ENCODE measurements at places on chromosomes 3 and 15.

- DNase-seq = no peak
These were observed 18.0 kb downstream of the CCR8 start for GRCh38 chr3:39347586-39347876.

- no peak for DNase-seq
These were observed 220.5 kb upstream of the LRRN1 start for GRCh38 chr3:3578718-3579117.

DNA sequence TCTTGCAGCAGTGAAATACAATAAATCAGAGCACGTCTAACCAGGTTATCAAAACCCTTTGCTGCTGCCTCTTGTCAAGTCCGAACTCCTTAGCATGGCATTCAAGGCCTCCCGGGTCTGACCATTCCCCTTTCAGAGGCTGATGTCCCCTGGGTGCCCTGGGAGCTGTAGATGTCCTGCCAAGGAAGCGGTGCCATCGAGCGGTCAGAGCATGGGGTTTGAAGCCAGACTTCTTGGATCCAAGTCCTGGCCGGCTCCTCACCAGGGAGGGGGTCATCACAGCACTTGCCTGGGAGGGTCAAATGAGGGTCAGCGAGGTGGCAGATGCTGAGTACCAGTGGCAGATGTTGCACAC lies 496 bp downstream of the TF start:
- DNase-seq = no peak

DNA sequence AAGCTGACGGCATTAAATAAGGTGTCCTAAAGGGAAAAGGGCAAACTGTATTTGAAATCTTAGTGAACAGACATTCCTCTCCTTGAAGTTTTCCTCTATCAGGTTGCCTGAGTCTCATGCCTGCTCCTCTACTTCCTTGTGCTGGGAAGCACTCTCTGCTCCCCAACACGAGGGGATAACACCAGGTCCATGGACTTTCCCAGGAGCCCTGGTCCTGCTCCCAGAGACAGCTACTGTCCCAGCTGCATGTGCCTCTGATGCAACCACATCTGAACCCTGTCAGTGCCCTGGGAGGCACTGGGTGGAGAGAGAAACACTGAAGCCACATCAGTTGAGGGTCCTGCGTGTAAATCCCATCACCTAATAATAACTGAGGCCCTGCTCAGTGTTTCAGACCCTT lies 7.4 kb downstream of the TLR9 start:
- DNase-seq = no peak

DNA sequence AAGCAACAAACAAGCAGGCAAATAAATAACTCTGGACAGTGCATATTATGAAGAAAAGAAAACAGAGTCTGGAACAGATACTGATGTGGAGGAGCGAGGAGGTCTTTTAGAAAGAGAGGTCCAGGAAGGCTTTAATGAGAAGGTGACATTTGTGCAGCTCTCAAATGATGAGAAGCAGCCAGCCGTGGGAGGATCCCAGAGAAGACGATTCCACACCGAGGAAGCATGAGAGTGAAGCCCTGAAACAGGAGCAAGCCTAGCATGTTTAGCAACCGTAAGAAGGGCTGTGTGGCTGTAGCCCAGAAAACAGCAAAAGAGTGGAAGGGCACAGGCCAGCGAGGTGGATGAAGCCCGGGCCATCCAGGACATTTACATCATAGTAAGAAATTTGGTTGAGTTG lies 93.1 kb downstream of the RAD18 start:
- no peak for DNase-seq

GRCh38 chr3:126262227-126262626 lies 81.8 kb upstream of the ALDH1L1 start:
- DNase-seq = no peak

GRCh38 chr15:98506711-98507110 lies 141.6 kb upstream of the IGF1R start:
- DNase-seq = no peak

DNA sequence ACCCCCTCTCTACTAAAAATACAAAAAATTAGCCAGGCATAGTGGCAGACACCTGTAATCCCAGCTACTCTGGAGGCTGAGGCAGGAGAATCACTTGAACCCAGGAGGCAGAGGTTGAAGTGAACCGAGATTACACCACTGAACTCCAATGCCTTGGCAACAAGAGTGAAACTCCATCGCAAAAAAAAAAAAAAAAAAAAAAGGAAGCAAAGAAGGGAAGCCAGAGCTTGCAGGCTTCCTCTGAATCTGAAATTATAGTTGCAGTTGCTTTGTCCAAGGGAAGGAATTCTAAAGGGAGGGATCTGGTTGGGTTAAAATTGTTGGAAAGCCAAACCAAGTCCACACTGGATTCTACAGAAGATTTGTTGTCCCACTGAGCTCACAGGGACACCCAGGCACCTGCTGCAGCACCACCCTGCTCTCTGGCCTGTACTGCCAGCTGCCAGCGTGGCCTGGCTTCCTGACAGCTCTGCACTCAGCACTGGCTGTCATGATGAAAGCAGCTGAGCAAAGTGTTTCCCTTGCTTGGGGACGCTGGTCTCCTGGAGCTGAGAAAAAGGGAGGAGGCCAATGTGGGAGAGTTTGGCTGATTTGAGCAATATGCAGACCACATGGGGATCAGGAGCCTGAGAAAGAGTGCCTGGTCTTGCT lies 88.8 kb upstream of the HES1 start:
- no peak for DNase-seq

GRCh38 chr15:78071383-78071782 lies 6.1 kb downstream of the TBC1D2B start:
- no peak for DNase-seq

- peak; percentile 87 for DNase-seq
These were observed at the start of gene DHX30 for GRCh38 chr3:47802734-47803479. TSS of gene DHX30 (plus strand) at chr3:47803138. CDS start at chr3:47810684, 7,546 bp downstream.

DNA sequence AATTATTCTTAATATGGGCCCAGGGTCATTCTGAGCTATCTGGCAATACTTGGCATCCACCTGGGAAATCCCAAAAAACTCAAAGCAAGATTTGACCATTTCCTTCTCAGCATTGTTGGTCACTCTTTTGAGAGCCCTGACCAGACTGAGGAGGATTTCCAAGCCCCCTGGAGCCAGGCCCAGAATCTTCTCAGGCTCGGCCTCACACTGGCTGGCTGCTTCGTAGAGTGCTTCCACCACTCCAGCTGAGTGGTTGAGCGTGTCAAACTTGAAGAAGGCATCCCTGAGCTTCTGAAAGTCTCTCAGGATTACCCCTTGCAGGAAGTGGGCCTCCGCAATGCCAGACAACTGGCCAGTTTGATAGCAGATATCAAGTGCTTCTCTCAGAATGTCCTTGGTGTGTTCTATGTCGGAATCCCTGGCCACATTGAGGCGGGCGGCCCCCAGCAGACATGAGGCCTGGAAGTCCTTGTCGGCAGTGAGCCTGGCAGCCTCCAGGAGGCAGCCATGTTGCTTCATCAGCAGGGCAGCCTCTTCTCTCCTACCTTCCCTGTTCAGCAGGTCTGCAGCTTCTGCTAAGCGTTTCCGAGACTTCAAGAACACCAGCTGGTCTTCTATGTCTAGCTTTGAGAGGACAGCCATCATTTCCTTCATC lies 68.9 kb upstream of the DCLK3 start:
- DNase-seq = no peak

- DNase-seq = no peak
These were observed 38.6 kb downstream of the ATP1B3 start for GRCh38 chr3:141915016-141915415.

DNA sequence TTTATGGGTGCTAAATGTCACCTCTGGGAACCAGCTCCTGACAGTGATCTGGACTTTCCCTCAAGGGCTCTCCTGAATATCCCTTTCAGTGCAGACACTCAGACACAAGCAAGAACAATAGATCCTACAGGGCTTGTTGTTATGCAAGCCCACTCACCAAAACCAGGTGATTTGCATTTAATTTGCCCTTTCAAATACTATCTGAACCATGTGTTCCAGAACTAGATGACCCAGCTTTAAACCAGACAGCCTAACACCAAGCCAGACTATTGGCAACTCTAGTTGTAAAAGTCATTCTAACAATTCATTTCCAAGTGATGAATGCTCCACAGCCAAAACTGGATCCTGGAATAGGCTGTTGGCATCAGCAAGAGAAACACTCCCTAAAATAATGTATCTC lies 5.6 kb upstream of the ATP8B4 start:
- DNase-seq = no peak

DNA sequence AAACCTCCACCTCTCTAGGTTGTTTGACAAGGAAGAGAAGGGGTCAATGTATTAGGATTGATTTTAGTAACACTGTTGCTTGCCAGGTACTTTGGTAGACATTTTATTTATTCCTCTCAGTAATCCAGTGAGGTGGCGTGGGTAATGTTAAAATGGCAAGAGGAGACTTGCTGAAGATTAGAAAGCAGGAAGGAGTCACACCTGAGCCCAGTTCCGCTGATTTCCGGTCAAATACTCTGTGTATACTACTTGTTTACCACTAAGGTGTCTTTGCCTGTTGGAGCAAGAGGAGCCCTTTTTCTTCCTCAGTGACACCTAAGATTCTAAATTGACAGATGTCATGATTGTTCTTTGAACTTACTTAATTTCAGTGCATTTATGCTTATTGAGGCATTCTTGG lies 1.7 kb downstream of the OXNAD1 start:
- DNase-seq = no peak

DNA sequence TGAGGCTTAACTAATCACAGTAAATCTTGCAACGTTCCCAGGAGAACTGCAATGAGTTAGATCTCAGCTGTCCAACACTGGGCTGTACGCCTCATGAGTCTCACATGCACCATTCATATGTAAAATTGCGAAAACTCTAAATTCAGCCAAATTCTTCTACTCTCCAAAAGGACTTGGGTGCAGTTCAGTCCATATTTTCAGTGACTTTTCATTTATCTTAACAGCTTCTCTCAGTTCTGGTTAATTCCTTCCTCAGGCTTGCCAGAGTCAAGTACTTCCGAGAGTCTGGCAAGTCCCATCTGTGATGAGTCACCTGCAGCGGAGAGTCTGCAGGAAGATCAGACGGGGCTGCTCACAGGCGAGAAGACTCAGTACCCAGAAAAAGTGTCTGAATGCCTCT lies 11.5 kb downstream of the CCDC80 start:
- DNase-seq = peak; percentile 90

GRCh38 chr15:76196269-76197231 lies 114.7 kb downstream of the ETFA start:
- DNase-seq = peak; percentile 85

DNA sequence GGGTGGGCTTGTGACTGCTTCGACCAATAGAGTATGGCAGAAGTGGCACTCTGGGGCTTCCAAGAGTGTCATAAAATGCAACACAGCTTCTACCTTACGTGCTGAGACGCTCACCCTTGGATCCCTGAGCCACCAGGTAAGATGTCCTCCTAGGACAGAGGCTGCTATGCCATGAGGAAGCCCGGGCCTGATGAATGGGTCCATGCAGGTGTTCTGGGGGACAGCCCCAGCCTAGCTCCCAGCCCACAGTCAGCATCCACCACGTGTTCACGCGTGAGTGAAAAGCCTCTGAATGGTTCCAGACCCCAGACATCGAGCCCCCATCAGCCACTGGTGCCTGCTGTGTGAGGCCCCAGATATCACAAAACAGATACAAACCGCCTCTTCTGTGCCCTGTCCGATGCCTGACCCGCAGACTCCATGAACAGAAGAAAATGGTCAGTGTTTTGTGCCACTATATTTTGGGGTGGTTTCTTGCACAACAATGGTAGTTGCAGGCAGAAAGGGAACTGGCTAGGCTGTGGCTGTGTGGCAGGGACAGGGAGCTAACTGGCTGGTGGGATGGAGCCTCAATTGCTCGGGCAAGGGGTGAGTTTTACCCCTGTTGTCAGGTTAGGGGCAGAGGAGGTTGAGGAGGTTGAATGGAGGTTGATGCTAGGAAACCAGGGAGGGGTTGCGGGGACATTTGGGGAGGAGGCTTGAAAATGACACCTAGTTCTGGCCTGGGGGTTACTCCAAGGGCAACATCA lies 92.2 kb downstream of the LINGO1 start:
- DNase-seq = no peak

DNA sequence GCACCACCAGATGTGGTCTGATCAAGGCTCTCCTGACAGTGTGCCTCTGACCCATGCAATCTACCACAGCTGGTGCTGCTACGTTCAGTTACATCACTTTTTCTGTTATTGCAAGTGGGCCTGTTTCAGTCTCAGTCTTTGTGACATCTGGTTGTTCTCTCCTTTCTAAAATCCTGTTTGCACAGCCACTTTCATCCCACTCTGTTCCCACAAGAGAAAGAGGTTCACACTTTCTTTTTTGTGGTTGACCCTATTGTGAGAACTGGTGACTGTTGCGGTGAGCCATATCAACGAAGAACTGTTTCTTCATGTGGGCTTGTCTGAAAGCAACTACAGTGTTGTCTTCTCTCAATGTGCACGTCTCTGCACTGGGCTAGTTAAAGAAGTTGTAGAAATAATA lies 342.8 kb upstream of the ARPP21 start:
- peak; percentile 15 for DNase-seq

DNA sequence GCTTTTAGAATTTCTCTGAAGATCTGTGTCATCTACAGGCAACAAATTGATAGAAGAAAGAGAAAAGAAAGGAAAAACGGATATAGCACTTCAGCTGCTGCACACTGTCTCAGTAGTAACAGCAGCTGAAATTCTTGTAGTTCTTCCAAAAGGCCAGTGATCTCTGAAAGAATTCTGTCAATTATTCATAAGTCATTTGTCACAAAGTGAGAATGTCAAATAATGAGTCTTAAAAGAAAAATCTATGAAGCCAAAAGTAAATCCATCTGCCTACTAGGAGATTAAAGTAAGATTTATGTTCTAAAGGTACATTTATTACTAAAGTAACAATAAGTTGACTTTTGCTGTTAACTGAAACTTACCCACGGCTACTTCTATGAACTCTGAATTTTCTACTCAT lies 24.6 kb downstream of the IFT80 start:
- DNase-seq = no peak

DNA sequence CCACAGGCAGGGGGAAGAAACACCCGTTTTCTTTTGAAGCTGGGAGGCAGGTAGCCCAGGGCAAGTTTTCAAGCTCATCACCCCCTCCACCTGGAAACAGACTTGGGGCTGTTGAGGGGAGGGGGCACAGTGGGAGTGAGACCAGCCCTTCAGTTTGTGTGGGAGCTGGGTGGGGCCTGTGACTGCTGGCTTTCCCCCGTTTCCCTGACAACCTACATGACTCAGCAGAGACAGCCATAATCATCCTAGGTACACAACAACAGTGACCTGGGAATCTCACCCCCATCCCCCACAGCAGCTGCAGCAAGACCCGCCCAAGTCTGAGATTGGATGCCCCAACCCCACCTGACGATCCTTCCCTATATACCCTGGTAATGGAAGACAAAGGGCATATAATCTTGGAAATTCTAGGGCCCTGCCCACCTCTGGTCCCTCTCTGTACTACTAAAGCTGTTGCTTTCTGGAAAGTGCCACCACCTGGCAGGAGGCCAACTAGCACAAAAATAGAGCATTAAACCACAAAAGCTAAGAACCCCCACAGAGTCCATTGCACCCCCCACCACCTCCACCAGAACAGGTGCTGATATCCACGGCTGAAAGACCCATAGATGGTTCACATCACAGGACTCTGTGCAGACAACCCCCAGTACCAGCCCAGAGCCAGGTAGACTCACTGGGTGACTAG lies 422.2 kb upstream of the SGO1 start:
- DNase-seq = no peak

- peak; percentile 25 for DNase-seq
These were observed 43.7 kb upstream of the POLR2M start for GRCh38 chr15:57662802-57663201.

GRCh38 chr3:97111244-97111643 lies 296.9 kb downstream of the EPHA6 start:
- no peak for DNase-seq

- DNase-seq = no peak
These were observed 2.9 kb upstream of the CLN6 start for GRCh38 chr15:68232449-68232848.

Data from fibroblast of pulmonary artery (primary cell).